Immature natural killer cell (primary cell): ENCODE measurements at places on chromosomes 1 and 21. TPM values are rescaled to one million over a fixed set of nuclear protein-coding genes. Genes with fewer than 3 reads are reported as not detected.

The CFHR5 gene
- not detected for polyA plus RNA-seq

The FAM151A gene
- not detected for polyA plus RNA-seq

DNA sequence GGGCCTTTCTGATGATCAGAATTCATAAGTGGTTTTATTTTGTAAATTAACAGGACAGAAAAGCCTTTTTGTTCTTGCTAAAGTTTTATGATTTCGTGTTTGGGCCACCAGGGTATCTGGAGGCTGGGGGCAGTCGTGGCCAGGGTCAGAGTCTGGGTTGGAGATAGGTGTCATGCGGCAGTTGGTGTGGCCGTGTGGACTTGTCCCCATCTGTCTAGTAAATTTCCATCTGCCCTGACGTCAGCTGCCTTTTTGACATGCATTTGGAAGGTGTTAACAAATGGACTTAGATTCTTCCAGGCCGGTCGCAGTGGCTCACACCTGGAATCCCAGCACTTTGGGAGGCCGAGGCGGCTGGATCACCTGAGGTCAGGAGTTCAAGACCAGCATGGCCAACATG lies 56.8 kb downstream of the SKI start:
- H3K27me3 ChIP-seq, result peaks cover 2% of the 10 kb centered on the region
- no peak overlapping the region for H3K4me3 ChIP-seq

- no peak overlapping the region for H3K27ac ChIP-seq
- H3K4me3 ChIP-seq, result no peak overlapping the region
- peaks cover 40% of the 10 kb centered on the region for H3K4me1 ChIP-seq
- H3K27me3 ChIP-seq, result peaks cover 3% of the 10 kb centered on the region
- DNase-seq, result no peak
- peaks cover 9% of the 10 kb centered on the region for H3K36me3 ChIP-seq
These were observed 4.4 kb upstream of the SLC16A1 start for GRCh38 chr1:112960384-112960783.

GRCh38 chr1:161439280-161440232 lies 65.7 kb upstream of the FCGR2A start:
- peak overlapping the region; percentile 78 for H3K4me3 ChIP-seq
- no peaks in the 10 kb centered on the region for H3K36me3 ChIP-seq
- H3K27me3 ChIP-seq, result peaks cover 16% of the 10 kb centered on the region
- H3K27ac ChIP-seq, result no peak overlapping the region
- H3K4me1 ChIP-seq, result peaks cover 12% of the 10 kb centered on the region
- DNase-seq, result peak; percentile 4

The SPATA21 gene
- not detected for polyA plus RNA-seq

DNA sequence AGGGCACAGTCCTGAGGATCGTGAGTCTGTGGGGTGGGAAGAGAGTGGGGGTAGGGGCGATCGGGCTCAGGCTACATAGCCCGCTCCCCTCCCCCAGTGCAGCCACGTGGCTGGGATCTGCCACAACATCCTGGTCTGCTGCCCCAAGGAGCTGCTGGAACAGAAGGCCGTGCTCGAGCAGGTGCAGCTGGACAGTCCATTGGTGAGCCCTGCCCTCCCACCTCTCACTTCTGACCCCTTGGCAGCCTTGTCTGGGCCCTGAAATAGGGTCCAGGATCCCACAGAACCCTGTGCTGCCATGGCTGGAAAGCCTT lies 5.0 kb downstream of the CNKSR1 start:
- no peaks in the 10 kb centered on the region for H3K4me1 ChIP-seq
- no peak for DNase-seq
- H3K27me3 ChIP-seq, result no peaks in the 10 kb centered on the region
- H3K4me3 ChIP-seq, result no peak overlapping the region

The LMX1A gene
- polyA plus RNA-seq, result not detected
